ENCODE measurements at places on chromosomes 13 and 19.

DNA sequence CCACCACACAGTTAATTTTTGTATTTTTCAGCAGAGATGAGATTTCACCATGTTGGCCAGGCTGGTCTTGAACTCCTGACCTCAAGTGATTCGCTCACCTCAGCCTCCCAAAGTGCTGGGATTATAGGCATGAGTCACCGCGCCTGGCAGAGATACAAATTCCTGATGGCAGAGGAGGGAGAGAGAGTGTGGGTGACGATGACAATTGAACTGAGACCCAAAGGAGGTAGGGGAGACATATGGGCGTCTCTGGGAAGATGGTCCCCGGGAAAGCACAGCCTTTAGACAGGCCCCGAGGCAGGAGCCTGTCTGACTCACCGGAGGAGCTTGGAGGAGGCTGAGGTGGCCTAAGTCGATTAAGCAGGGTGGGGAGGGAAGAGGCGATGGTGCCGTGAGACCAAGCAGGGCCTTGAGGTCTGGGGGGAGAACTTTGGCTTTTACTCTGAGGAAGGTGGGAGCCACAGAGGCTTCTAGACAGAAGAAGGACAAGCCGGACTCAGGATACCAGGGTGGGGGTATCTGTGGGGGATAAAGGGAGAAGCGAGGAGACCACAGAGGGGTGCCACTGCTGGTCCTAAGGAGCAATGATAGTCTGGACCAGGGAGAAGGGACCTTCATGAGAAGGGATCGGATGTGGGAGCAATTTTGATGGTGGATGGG, 38.2 kb downstream of the ARRDC2 start:
- DNase-seq, result peak; percentile 80

GRCh38 chr19:6707658-6708018, 12.8 kb downstream of the C3 start:
- DNase-seq, result no peak

DNA sequence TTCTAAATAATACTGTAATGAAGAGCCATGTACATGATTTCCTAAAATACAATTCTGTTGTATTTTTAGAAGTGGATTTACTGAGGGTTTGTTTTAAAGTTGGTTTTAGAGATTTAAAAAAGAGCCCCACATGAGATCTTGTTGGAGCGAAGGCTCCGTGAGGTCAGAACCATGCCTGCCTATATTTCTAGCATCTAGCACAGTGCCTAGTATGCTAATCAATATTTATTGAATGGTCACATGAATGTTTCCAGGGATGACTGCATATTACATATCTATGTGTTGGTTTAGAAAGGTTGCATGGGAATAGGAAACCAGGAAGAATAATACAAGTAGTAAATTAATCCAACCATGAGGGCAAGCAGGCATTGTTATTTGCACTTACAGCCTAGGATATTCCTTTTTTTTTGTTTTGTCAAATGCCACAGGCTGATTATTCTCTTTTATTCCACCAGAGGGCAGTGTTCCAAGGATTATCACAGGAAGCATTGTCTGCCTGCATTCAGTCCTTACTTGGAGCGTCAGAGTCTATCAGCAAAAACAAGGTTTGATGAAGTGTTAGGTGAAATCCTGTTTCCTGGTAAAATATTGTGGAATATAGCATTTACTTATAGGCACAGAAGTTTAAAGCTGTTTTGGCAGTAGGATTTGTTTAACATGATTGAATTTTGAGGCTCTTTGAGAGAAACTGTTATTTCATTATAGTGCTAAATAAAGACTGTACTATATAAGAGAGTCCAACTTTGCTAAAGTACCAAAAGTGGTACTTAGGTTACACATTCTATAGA, 46.8 kb downstream of the COG3 start:
- no peak for DNase-seq

DNA sequence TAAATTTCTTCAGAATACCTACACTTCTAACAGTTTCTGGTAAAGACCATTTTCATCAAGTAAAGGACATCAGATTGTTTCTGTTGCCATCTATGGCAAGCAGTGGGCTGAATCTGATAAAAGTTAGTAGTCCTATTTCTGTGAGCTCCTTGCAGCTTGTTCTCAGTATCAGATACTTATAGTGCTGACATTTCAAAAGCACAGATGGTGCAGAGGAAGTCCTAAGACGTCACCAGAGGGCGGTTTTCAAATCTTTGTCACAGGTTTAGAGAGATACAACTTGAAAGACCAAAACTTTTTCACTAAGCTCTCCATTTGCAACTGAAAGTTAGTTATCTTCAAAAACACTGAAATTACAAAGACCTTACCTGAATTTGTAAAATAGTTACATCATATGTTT, 719.8 kb downstream of the SLITRK1 start:
- no peak for DNase-seq

DNA sequence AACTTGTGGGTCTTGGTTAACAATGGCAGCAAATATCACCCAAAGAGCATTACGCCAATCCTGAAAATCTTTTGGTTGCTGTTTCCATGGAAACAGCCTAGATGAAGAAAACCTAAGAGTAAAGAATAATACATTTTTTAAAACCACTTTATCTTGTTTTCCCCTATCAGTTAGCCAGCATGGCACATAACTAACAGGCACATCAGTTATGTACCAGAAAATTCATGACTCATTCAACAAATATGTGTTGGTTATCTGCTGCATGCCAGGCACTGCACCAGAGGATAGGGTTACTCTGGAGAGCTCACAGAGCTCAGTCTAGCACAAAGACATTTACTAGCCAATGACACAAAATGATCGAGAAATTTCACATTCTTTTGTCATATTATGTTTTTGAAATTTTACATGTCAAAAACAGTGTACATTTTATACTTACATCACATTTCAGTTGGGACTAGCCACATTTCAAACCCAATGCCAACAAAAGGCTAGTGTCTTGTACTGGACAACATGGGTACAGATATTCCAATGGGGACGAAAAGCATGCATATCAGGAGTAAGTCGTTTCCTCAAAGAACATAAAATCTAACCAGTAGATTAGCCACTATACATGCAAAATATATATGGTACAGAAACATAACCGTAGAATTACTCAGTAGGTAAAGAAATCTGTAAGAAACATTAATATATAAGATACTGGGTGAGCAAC, 20.3 kb downstream of the LNX2 start:
- no peak for DNase-seq

DNA sequence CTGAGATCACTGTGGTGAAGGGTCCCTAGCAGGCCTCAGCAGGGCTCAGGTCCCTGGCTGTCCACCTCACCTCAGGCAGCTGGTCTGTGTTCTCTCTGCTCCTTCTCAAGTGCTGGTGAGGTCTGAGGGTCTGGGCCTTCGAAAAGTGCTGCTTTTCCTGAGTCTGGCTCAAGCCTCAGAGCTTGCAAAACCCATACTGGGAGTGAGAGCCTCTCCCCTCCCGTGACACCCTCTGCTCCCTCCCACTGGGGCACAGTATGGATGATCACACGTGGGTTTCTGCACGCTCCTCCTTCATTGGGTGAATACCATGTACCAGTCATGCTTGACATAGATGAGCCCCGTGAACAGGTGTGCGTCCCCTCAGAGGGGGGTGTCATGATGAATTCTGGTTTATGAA, 73.3 kb upstream of the WASF3 start:
- DNase-seq, result no peak

- DNase-seq, result no peak
These were observed 721 bp downstream of the TNFSF11 start for GRCh38 chr13:42574435-42575311.

GRCh38 chr19:41804336-41804735, 7.9 kb downstream of the CEACAM3 start:
- DNase-seq, result no peak

DNA sequence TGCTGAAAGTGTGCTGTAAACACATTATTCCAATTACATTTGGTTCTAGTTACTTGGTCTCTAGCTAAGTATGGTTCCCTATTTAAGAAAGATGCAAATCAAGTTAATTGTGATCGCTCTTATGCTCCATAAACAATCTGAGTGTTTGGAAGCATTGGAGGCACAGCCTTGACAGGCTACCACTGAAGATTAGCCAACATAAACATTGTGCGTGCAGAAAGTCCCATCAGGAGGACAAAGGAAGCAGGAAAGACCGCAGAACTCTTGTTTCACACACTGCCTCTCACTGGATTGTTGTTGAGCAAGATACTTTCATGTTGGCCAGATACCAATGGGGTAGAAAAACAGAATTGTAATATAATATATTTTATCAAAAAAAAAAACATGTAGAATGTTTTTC, 814.4 kb downstream of the EFNB2 start:
- no peak for DNase-seq

- no peak for DNase-seq
These were observed 24.0 kb downstream of the UTP14C start for GRCh38 chr13:52048516-52048915.

GRCh38 chr19:16061943-16062342, 14.4 kb upstream of the TPM4 start:
- DNase-seq, result no peak

DNA sequence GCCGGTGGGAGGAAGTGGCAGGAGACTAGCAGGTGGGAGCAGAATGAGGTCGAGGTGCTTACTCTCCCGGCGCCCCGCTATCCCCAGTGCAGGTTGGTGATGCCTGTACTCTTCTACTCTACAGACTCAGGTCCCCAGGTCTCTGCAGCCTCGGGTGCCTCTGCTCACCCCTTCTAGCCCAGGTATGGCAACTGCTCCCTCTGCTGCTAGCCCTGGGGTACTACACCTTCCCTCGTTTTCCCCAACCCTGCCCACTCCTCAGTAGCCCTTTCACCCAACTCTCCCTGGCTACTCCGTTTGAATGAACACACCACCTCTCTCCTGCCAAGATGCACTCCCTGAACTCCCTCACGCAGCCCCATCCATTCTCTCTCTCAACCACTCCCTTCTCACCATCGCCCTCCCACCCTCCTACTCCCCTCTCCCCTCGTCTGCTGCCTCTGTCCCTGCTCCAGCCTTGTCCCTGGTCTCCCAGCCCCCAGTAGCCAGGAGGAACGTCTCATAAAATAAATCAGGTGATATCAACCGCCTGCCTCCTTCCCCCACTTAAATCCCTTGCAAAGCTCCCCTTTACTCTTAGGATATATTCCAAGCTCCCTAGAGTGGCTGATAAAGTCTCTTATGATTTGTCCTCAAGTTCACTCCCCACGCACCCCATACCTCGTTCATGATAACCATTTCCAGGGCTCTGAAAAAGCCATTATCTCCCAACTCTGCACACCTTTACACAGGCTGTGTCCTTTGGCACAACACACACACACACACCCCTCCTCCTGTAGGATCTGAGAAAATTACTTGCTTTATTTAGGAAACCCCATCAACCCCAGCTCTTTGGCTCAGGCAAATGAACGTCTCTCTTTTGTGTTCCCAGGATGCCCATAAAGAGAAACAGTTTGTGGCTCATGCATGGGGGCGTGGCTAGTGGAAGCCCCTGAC, 8.2 kb upstream of the MEIS3 start:
- DNase-seq, result peak; percentile 56

DNA sequence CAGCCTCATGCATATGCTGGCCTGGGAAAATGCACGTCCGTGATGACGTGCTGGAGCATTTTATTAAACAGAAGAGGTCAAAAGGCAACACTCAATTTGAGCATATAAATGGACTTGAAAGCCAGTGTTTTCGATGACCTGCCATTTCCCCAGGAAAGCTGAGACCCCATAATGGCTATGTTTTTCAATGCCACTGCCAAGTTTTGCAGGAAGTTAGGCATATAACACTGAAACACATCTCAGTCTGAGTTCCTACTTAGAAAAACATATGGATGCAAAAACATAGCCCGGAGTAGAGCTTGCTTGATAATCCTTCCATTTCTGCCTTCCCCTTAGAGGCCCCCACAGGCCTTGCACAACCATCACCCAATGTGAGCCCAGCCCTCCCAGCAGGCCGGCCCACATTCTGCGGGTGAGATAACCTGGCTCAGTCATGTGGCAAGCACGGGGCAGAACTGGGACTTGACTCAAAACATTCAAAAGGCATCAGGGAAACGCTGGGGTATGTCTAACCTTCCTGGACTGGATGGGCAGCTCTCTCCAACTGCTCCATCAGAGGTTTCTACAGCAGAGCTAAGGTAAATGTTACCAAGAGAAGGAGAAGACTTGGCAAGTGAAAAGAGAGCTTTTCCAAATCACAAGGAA, 24.9 kb downstream of the EPS15L1 start:
- DNase-seq, result no peak

- DNase-seq, result no peak
These were observed 920 bp upstream of the TIMM13 start for GRCh38 chr19:2428321-2428690.

DNA sequence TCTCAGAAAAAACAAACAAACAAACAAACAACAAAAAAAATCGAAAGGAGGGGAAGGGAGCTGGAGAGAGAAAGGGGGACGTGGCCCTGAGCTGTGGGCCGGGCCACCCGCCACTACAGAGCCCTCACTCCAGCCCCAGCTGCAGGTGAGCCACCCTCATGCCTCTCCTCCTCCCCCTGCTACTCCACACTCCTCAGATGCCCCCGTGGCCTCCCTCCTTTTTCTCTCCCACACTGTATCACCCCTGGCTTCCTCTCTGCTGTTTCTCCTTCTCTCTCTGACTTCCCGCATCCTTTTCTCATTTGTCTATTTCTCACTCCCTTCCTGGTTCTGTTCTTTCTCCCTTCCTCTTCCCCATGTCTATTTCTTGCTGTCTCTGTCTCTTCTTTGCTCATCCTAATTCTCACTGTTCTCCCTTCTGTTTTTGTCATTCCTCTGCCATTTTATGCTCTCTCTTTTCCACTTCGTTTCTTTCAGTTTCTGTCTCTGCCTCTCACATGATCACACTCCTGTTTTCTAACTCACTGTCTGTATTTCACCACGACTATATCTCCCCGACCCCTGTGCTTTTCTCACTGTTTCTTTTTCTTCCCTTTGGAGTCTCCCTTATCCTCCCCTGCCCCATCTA, 2.7 kb downstream of the KLK2 start:
- no peak for DNase-seq

DNA sequence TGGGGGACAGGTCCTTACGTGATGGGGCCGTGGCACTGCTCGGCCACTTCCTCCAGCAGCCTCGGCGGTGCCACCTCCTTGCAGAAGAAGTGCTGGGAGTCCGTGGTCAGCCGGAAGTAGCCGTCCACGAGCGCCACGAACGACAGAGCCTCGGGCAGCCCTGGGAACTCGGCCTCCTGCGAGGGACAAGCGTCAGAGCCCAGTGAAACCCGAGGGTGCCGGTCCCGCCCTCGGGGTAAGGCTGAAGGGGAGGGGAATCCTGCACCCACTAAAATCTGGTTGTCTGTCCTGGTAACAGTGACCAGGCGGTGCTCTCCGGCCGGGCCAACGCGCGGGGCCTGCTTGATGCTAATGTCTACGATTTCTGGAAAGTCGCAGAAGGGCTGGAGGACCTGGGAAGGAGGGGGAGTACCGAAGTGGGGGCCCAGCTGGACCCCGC, 6.4 kb downstream of the JAK3 start:
- DNase-seq, result peak; percentile 61

- DNase-seq, result no peak
These were observed 46.4 kb downstream of the PEX11G start for GRCh38 chr19:7442423-7442822.
